SK-N-SH (cell line): ENCODE measurements at places on chromosomes 6 and 20. TPM values are rescaled to one million over a fixed set of nuclear protein-coding genes. Genes with fewer than 3 reads are reported as not detected.

The ENPP4 gene
- 0.05 and 0.11 TPM in 2 replicates for polyA plus RNA-seq

DNA sequence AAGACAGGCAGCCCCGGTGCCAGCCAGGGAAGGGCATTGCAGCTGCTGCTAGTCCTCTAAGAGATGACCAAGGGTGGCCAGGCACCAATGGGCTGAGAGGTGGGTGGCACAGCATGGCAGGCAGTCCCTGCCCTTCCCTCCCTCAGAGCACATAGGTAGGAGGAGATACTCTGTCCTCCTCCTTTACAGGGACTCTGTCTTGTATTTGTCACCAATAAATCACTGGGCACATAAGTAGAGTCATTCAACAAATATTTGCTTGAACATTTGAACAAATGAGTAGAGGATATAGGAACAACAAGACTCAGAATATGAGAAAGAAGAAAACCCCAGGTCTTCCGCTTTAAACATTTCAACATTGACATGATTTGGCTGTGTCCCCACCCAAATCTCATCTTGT, 69.4 kb upstream of the CLDN20 start:
- peaks cover 9% of the 10 kb centered on the region for H3K4me1 ChIP-seq
- no peak overlapping the region for H3K4me3 ChIP-seq
- no peaks in the 10 kb centered on the region for H3K36me3 ChIP-seq

- no peaks in the 10 kb centered on the region for H3K36me3 ChIP-seq
- H3K4me1 ChIP-seq, result no peaks in the 10 kb centered on the region; the same call in 1 of the 2 replicates
- DNase-seq, result no peak
- H3K27me3 ChIP-seq, result no peaks in the 10 kb centered on the region
- H3K4me3 ChIP-seq, result no peak overlapping the region
- no peak overlapping the region for H3K27ac ChIP-seq
Measured at GRCh38 chr6:112522587-112522986, 175.5 kb downstream of the RFPL4B start.

- DNase-seq, result no peak
- H3K27ac ChIP-seq, result peak overlapping the region; percentile 40; the same call in 1 of the 2 replicates
- no peak overlapping the region for H3K4me3 ChIP-seq
- H3K36me3 ChIP-seq, result no peaks in the 10 kb centered on the region
Measured at GRCh38 chr20:45918779-45919537, 7.0 kb upstream of the PLTP start.

The SPATS1 gene
- polyA plus RNA-seq, result not detected in 2 replicates

DNA sequence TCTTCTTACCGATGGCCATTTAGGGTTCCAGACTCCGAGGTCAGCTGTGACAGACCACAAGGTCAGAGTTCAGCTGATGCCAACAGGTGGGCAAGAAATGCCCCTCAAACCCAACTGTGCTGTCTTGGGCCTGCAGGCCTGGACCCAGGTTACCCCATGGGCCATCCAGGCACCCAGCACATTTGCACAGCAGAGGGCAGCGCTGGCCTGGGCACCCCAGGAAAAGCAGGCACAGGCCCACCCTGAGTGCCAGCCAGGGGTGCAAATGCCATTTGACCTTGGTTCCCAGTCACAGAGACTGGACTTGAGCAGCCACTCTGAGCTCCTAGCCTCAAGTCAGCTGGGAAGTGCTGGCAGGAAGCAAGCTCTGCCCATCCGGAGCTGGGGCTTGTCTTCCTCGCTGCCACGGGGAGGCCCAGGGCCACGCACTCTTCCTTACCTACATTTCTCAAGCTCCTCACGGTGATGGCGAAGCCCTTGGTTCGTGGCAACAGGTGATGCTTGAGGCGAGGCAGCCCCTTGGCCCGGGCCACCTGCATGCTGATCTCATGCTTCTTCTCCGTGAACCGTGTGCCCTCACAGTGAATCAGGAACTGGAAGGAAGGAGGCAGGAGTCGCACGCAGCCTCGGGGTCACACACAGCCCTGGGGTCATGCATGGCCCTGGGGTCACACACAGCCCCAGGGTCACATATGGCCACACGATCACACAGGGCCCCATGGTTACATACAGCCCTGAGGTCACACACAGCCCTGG, 120.8 kb downstream of the AGPAT4 start:
- H3K36me3 ChIP-seq, result no peaks in the 10 kb centered on the region
- H3K4me1 ChIP-seq, result no peaks in the 10 kb centered on the region
- H3K27me3 ChIP-seq, result no peaks in the 10 kb centered on the region
- no peak overlapping the region for H3K27ac ChIP-seq
- H3K4me3 ChIP-seq, result no peak overlapping the region

The CASS4 gene
- 0.02 TPM in 1 of 2 replicates, not detected in the other for polyA plus RNA-seq

The AIF1 gene
- polyA plus RNA-seq, result not detected in 2 replicates

GRCh38 chr20:49559411-49560081, 8.4 kb downstream of the PTGIS start:
- no peaks in the 10 kb centered on the region for H3K27me3 ChIP-seq
- H3K4me3 ChIP-seq, result no peak overlapping the region
- 0 out of 2 replicates have a peak, but pooled peaks cover 4% of the 10 kb centered on the region for H3K4me1 ChIP-seq
- H3K36me3 ChIP-seq, result no peaks in the 10 kb centered on the region
- H3K27ac ChIP-seq, result no peak overlapping the region
- no peak for DNase-seq

GRCh38 chr20:31705598-31706597, 16.8 kb downstream of the BCL2L1 start:
- H3K4me3 ChIP-seq, result no peak overlapping the region
- peaks cover 43% of the 10 kb centered on the region for H3K36me3 ChIP-seq
- peaks cover 4% of the 10 kb centered on the region; the same call in 1 of the 2 replicates for H3K4me1 ChIP-seq
- H3K27me3 ChIP-seq, result no peaks in the 10 kb centered on the region
- no peak for DNase-seq

DNA sequence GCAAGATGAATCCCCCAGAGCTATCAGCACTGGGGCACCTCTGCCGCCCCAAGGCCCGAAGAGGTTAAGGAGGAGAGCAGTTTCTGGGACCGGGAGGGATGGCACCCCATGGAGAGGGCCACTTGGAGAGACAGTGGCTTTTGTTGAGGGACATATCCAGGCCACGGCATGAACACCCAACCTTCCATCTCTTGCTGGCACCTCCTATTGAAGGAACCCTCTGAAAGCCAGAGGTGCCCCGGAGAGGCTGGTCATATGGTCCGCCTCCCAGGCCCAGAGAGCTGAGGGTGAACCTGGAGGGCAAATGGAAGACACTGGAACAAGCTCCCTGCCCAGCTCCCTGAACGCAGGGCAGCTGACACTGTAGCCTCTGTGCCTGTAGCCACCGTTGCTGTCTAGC, 167.0 kb downstream of the NFATC2 start:
- H3K27me3 ChIP-seq, result no peaks in the 10 kb centered on the region
- no peak overlapping the region for H3K27ac ChIP-seq

The NKAIN2 gene
- not detected in 2 replicates for polyA plus RNA-seq

DNA sequence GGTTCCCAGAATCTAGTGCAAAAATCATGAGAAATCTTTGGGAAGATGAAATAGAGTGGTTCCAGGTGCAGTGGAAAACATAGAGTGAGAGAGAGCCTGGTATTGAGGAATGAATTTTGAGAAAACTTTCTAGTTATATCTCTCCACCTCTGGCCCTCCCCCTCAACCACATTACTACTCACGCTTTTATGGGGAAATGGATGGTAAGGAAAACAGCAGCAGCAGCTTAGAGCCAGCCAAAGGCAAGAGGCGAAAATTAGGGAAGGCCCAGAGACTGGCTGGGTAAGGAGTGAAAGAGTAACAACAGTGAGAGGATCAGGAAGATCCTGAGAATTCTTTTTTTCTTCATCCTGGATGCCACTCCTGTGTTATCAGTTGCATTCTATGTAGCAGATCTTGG, 187.9 kb upstream of the ECI2 start:
- no peaks in the 10 kb centered on the region for H3K4me1 ChIP-seq
- no peak for DNase-seq
- no peak overlapping the region for H3K4me3 ChIP-seq
- no peak overlapping the region for H3K27ac ChIP-seq

GRCh38 chr20:38186788-38187221, 21.7 kb upstream of the TGM2 start:
- no peak overlapping the region for H3K27ac ChIP-seq
- no peaks in the 10 kb centered on the region for H3K36me3 ChIP-seq
- no peak for DNase-seq
- H3K4me3 ChIP-seq, result no peak overlapping the region
- H3K4me1 ChIP-seq, result peaks cover 15% of the 10 kb centered on the region

The OLIG3 gene
- not detected in 2 replicates for polyA plus RNA-seq

The COL12A1 gene
- polyA plus RNA-seq, result 0.03 and 0.10 TPM in 2 replicates

DNA sequence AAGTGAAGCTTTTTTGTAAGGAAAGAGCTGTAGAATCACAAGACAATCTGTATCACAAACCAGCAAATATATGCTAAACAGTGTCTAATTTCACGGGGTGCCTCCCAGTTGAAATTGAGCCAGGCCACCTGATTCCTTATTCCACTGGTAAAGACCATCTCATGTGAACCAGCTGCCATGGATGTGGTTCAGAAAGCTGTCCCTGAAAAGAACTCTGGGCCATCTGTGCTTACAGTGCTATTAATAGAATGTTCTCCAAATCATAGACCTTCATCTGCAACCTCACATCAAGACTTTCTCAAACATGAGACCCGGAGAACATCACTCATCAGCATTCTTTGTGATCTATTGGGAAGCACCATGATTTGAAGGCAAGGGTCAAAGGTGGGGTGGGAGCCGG, 89.7 kb downstream of the FBXO5 start:
- H3K4me3 ChIP-seq, result no peak overlapping the region
- DNase-seq, result no peak
- no peak overlapping the region for H3K27ac ChIP-seq
- no peaks in the 10 kb centered on the region for H3K36me3 ChIP-seq
- no peaks in the 10 kb centered on the region for H3K27me3 ChIP-seq

DNA sequence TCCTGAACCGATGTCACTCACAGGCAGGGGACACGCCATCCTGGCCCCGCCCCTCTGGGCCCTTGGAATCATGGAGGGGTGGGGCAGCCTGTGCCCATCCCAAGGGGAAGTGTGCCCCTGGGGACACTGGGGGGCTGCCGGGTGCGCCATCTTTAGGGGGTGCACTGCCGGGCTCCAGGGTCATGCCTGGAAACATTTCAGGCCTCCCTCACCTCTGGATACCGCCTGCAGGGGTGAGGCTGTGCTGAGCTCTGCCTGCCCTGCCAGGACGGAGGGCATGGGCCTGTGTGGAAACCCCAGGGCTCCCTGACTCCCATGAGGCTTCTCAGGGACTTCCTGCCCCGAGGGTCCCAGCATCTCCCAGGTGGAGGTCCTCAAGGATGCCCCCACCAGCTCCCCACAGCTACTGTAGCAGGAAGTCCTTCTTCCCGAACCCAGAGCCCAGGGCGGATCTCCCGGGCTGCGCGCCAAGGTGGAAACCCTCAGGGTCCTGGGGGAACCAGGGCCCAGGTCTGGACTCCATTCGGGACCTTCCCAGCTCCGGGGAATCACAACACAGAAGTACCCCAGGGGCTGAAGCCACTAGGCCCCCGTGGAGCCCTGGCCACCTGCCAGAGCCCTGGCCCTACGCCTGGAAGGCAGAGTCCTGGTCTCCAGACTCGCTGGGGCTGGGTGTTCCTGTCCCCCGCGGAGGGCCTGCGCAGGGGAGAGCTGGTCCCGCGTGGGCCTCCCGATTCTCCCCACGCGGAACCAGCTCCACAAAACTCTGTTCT, 15.6 kb downstream of the CHRNA4 start:
- DNase-seq, result peak; percentile 71
- H3K27ac ChIP-seq, result no peak overlapping the region
- no peaks in the 10 kb centered on the region for H3K36me3 ChIP-seq
- no peak overlapping the region for H3K4me3 ChIP-seq
- peaks cover 14% of the 10 kb centered on the region; the same call in 1 of the 2 replicates for H3K4me1 ChIP-seq

- H3K4me1 ChIP-seq, result no peaks in the 10 kb centered on the region
- H3K27me3 ChIP-seq, result 0 out of 2 replicates have a peak, but pooled peaks cover 13% of the 10 kb centered on the region
- no peaks in the 10 kb centered on the region for H3K36me3 ChIP-seq
- no peak overlapping the region for H3K4me3 ChIP-seq
Measured at GRCh38 chr6:107740496-107741190, 83.5 kb downstream of the SCML4 start.

The TPBG gene
- 128 and 147 TPM in 2 replicates for polyA plus RNA-seq

DNA sequence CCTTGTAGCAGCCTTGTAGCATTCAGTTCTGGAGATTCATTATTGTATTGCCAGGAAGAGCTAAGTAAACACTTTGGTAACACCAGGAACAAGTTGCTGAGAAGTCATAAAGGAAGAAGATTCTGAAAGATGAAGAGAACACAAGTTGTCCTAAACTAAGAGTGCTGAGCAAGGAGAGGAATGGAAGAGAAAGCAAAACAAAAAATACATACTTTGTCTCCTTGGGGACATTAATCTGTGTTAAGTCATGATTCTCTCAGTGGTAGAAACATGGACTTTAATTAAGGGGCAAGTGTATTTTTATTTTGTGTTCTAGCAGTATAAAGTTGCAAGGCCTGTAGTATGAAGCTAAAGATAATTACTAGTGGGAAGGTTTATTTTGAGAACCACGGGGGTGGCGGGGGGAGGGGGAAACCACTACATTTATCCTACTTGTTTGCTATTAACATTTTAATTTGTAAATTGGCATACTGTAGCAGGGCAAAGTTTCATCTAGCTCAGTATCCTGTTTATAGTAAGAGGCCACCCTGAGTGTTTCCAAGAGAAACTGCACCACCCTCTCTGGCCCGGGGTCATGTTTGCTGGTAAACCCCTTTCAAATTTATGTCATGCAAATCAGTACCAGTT, 463.0 kb downstream of the CDKAL1 start:
- no peak overlapping the region for H3K27ac ChIP-seq
- no peak overlapping the region for H3K4me3 ChIP-seq

The CYP39A1 gene
- polyA plus RNA-seq, result not detected in 2 replicates

DNA sequence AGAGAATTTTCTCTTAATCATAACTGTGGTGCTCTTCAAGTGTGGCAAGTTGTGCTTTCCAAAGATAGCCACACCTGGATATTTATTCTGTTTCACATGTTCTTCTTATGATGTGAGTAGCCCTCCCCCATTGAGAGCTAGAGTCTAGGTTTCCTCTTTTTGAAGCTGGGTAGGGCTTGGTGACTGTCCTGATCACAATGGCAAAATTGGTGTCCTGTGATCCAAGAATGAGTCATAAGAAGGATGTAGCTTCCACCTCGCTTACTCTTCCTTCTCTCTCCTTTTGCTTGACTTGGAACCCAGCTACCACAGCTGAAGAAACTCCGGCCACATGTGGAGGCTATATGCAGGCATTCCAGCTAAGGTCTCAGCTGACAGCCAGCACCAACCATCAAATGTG, 7.4 kb upstream of the IGF2R start:
- H3K4me3 ChIP-seq, result no peak overlapping the region
- H3K27me3 ChIP-seq, result no peaks in the 10 kb centered on the region; the same call in 1 of the 2 replicates
- H3K4me1 ChIP-seq, result no peaks in the 10 kb centered on the region
- H3K27ac ChIP-seq, result no peak overlapping the region
- no peak for DNase-seq

DNA sequence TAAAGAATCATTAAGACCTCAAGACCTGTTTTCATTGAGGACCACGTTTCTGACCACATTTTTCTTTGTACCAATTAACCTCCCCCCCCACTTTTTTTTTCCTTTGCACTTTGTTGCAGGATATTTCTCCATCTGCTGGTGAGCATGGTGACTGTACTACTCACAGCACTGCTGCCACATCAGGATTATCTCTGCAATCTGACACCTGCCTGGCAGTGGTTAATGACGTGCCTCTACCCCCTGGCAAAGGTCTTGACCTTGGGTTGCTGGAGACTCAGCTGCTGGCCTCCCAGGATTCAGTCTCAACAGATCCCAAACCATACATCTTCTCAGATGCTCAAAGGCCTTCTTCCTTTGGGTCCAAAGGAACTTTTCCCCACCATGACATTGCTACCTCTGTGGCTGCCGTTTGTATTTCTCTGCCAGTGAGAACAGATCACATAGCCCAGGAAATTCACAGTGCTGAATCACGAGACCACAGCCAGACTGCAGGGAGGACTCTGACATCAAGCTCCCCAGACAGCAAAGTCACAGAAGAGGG, 46.6 kb upstream of the EDN3 start:
- no peak overlapping the region for H3K27ac ChIP-seq
- no peaks in the 10 kb centered on the region; the same call in 1 of the 2 replicates for H3K27me3 ChIP-seq
- peak; percentile 13 for DNase-seq
- H3K4me1 ChIP-seq, result peaks cover 6% of the 10 kb centered on the region; the same call in 1 of the 2 replicates
- H3K4me3 ChIP-seq, result no peak overlapping the region

The TMC2 gene
- polyA plus RNA-seq, result not detected in 2 replicates
